ENCODE measurements at places on chromosomes 3 and 15.

- H3K36me3 ChIP-seq, result no peaks in the 10 kb centered on the region
- no peaks in the 10 kb centered on the region for H3K27me3 ChIP-seq
- DNase-seq, result no peak
- no peak overlapping the region for H3K4me3 ChIP-seq
Measured at GRCh38 chr15:61084944-61085367, 144.1 kb downstream of the RORA start.

DNA sequence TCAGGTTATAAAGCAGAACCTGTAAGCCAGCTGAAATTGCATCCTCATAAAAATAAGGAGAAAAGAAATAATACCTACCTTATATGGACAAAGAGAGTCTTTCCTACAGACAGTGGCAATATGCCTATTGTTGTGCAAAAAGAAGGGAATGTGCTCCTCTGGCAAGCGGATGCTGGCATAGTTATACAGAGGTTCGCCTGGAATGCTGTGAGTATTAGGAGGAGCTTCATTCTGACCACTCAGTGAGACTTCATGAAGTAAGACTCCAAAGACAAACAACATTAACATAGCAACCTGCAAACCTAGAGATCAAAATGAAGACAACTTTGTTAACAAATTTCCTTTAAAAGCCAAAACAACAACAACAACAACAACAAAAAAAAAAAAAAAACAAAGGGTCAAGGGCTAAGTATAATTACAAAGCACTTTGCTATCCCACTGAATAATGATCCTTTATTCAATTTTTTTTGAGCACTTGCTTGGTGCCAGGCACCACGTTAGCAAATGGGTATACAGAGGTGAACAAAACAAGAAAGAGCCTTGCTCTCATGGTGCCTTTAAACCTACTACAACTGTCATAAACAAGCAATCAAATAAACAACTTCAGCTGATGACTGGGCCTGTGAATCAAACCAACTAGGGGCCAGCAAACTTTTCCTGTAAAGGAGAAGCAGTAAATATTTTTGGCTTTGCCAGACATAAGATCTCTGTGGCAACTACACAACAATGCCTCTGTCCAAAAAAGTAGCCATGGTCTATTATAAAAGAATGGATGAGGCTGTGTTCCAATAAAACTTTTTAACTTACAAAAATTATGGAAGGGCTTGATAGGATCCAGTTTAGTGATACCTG is 3.7 kb downstream of the EOGT start:
- H3K4me1 ChIP-seq, result peaks cover 16% of the 10 kb centered on the region
- no peak for DNase-seq
- no peak overlapping the region for H3K27ac ChIP-seq
- no peak overlapping the region for H3K4me3 ChIP-seq
- no peaks in the 10 kb centered on the region for H3K27me3 ChIP-seq

DNA sequence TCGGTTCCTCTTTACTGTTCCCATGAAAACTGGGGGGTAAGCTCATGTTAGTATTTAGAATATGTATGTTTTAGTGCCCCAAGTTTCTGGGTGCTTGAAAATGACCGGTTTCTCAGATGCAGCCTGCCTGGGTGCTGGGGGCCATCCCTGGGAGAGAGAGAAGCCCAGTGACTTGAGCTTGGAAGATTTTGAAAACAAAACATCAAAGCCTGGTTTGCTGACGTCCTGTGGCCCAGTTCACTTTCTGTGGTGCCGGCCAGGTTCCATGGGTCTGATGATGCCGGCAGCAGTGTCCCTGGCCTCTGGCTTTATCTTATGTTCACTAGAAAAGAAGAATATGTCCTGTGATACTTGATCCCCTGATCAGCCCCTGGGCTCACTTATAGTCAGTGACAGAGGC is 17.1 kb downstream of the APBA2 start:
- H3K27ac ChIP-seq, result no peak overlapping the region
- peaks cover 31% of the 10 kb centered on the region for H3K4me1 ChIP-seq
- H3K27me3 ChIP-seq, result no peaks in the 10 kb centered on the region
- no peak for DNase-seq
- no peak overlapping the region for H3K4me3 ChIP-seq

GRCh38 chr3:38112378-38112761 is 24.6 kb downstream of the ACAA1 start:
- no peak overlapping the region for H3K27ac ChIP-seq
- H3K4me3 ChIP-seq, result no peak overlapping the region
- H3K36me3 ChIP-seq, result no peaks in the 10 kb centered on the region
- no peaks in the 10 kb centered on the region for H3K4me1 ChIP-seq
- no peak for DNase-seq
- H3K27me3 ChIP-seq, result no peaks in the 10 kb centered on the region

GRCh38 chr3:193530231-193531165 is 24.2 kb downstream of the ATP13A4 start:
- H3K27me3 ChIP-seq, result peaks cover 2% of the 10 kb centered on the region
- no peaks in the 10 kb centered on the region for H3K4me1 ChIP-seq

Measured in CD4-positive, alpha-beta T cell (primary cell).